ENCODE measurements at places on chromosomes 11 and 22. TPM values are rescaled to one million over a fixed set of nuclear protein-coding genes. Genes with fewer than 3 reads are reported as not detected.

Gene CEP126
- 1.5 TPM for total RNA-seq

Gene TRIM51
- total RNA-seq: not detected

Gene ZBTB16
- 14.6 TPM for total RNA-seq

Gene CASP5
- total RNA-seq: not detected

Gene CHRNA10
- total RNA-seq: 3.2 TPM

Gene POU2AF3
- not detected for total RNA-seq

Gene C22orf31
- total RNA-seq: not detected

DNA sequence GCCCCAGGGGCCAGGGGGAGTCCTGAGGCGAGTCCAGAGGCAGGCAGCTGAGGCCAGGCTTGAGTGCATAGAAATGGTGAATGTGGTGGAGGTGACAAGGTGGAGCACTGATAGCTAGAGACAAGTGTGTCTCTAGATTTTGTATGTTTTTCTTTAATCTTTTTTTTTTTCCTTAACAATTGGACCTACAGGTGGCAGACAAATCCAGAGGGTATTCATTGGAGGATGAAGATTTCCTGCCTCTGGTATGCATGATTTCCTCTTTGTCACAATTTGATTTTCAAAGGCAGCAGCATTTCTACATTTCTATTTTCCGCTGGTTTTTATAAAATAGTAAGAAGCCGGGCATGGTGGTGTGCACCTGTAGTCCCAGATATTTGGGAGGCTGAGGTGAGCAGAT is 47.7 kb upstream of the DKK3 start:
- DNase-seq: no peak
- H3K27me3 ChIP-seq: peaks cover 2% of the 10 kb centered on the region

GRCh38 chr11:100681064-100681502 is 6.0 kb upstream of the ARHGAP42 start:
- H3K4me3 ChIP-seq: peak overlapping the region; percentile 30
- H3K4me1 ChIP-seq: peaks cover 11% of the 10 kb centered on the region
- peaks cover 20% of the 10 kb centered on the region for H3K27me3 ChIP-seq
- H3K27ac ChIP-seq: peak overlapping the region; percentile 25
- peak; percentile 45 for DNase-seq

DNA sequence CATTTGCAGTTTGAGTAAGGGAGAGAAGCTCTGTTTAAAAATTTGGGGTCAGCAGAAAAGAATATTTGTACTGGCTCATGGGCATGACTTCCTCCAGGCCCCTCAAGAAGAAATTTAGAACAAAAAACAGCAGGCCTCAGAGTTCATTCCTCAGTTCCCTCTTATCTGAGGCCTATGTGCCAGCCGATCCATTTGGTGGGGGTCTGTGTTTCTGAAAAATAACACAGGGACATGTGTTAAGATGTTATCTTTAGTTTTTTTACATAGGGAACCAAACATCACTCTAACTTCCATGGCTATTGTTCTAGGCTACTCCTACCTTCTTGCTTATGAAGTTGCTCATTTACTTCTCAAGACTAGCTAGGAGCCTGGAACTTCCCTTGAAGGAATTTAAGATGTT is 16.2 kb upstream of the HSD17B12 start:
- H3K27me3 ChIP-seq: peaks cover 22% of the 10 kb centered on the region
- no peaks in the 10 kb centered on the region for H3K4me1 ChIP-seq
- no peak for DNase-seq
- no peak overlapping the region for H3K4me3 ChIP-seq
- no peaks in the 10 kb centered on the region for H3K36me3 ChIP-seq
- peak overlapping the region; percentile 58 for H3K27ac ChIP-seq

- no peak for DNase-seq
- no peak overlapping the region for H3K4me3 ChIP-seq
- no peaks in the 10 kb centered on the region for H3K36me3 ChIP-seq
- H3K4me1 ChIP-seq: no peaks in the 10 kb centered on the region
- H3K27ac ChIP-seq: no peak overlapping the region
- H3K27me3 ChIP-seq: no peaks in the 10 kb centered on the region
These were observed 110.9 kb upstream of the MPPED2 start for GRCh38 chr11:30697032-30697431.

DNA sequence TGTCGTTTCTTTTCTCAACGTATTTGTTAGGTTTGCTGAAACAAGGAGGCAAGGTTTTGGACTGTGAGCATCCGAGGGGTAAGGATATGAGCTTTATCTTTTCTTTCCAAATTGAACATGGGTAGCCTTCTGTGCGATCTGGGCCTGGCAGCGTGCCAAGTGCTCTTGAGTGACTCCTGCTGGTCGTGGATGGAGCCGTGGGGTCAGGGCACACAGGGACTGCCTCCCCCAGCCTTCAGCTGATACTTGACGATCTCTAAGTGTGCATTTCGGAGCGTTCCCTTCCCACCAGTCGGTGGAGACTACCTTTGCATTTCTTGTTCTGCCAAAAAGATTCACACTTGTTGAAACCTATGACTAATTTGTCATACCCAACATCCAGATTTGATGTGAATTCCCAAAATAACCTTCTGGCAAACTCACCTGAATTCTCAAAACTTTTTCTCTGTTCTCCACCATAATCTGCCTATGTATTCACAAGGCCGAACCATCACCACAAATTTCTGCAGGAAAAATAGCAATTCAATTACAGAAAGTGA is 40.1 kb upstream of the CLMP start:
- H3K4me3 ChIP-seq: no peak overlapping the region
- peaks cover 32% of the 10 kb centered on the region for H3K4me1 ChIP-seq
- peak; percentile 60 for DNase-seq
- H3K27me3 ChIP-seq: peaks cover 2% of the 10 kb centered on the region
- peaks cover 16% of the 10 kb centered on the region for H3K36me3 ChIP-seq

DNA sequence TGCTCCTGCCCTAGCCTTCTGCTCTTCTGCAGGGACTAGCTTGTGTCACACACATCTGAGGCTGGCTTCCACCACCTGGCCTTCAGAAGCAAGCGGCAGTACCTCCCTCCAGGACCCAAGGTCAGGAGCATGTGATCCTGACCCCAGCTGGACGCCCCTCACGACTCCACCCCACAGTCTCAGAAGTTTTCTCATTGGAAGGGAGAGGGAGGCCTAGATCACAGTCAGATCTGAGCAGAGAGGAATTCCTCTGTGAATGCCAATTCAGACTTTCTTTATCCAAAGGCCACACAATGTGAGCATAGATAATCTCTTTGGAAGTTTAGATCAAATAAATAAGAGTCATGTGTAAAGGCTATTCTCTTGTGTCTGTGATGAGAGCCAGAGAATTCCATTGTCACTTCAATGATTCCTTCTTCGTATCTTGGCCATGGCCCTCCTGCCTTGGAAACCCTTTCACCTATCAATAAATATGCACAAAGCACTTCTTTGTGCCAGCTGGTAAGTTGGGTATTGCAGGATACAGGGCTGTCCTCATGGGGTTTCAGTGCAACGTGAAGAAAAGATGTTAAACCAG is 142.9 kb downstream of the SNX19 start:
- DNase-seq: no peak
- no peak overlapping the region for H3K27ac ChIP-seq
- H3K4me1 ChIP-seq: peaks cover 2% of the 10 kb centered on the region
- no peaks in the 10 kb centered on the region for H3K36me3 ChIP-seq
- H3K27me3 ChIP-seq: peaks cover 3% of the 10 kb centered on the region

DNA sequence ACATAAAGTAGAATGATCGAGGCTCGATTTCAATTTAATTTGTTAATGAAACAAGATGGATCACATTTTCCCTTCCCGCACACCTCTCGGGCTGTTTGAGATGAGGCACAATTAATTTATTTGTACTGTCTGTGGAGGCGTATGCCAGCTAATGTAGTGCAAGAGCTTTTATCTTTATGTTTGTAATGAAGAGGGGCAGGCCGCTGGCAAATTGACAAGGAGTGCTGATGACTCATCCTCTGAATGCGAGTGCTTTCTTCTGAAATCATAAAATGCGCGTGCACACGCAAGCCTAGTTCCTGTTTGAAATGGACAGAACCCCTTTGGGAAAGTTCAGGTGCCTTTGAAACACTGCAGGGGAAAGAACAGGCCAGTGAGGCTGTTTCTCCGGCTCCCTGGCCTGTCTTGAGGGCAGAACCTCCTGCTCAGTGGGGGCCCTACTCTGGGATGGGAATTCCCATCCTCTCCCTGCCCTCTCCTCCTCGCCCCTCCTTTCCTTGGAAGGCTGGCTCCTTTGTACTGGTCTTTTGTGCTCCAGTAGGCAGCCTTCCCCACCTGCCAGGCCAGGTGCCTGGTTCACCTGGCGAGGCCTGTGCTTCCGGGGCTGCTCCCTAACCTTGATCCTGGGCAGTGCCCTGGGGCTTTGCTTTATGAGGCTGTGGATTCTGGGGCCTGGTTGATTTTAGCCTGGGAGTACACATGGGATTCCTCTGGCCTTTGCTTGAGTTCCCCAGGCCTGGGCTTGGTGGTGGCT is 50.3 kb downstream of the TEAD1 start:
- peaks cover 5% of the 10 kb centered on the region for H3K4me1 ChIP-seq
- no peak for DNase-seq
- no peak overlapping the region for H3K27ac ChIP-seq
- no peaks in the 10 kb centered on the region for H3K36me3 ChIP-seq
- peaks cover 58% of the 10 kb centered on the region for H3K27me3 ChIP-seq

DNA sequence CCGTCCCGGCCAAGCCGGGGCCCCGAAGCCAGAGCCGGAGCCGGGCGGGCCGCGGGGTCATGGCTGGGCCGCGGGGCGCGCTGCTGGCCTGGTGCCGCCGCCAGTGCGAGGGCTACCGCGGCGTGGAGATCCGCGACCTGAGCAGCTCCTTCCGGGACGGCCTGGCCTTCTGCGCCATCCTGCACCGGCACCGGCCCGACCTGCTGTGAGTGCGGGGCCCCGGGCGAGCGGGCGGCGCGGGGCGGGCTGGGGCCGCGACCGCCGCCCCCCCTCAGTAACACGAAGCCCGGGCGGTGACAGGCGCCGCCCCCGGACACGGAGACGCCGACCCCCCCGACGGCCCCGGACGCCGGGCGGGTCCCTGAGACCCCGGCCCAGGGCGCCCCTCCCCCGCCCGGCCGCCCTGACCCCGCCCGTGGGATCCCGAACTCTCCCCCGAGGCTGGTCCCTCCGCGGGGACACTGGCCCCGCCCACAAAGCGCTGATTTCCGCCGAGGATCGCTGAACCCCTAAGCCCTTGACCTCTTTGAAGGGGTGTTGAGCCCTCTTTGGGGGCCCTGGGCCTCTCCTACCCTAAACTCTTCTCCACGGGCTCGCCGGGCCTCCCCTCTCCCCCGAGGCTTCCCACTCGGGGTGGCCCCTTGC is 389 bp downstream of the MICALL1 start:
- H3K36me3 ChIP-seq: no peaks in the 10 kb centered on the region
- peak overlapping the region; percentile 74 for H3K27ac ChIP-seq
- no peaks in the 10 kb centered on the region for H3K27me3 ChIP-seq

GRCh38 chr22:30441088-30441487 is 15.5 kb downstream of the MTFP1 start:
- peaks cover 24% of the 10 kb centered on the region for H3K4me1 ChIP-seq
- peaks cover 28% of the 10 kb centered on the region for H3K27me3 ChIP-seq
- H3K36me3 ChIP-seq: peaks cover 8% of the 10 kb centered on the region

GRCh38 chr22:47067911-47068625 is 305.6 kb downstream of the TBC1D22A start:
- peak overlapping the region; percentile 79 for H3K27ac ChIP-seq
- H3K4me3 ChIP-seq: peak overlapping the region; percentile 47
- peaks cover 10% of the 10 kb centered on the region for H3K4me1 ChIP-seq
- no peak for DNase-seq

GRCh38 chr11:13105237-13105844 is 96.2 kb downstream of the RASSF10 start:
- DNase-seq: no peak
- H3K27me3 ChIP-seq: peaks cover 15% of the 10 kb centered on the region
- no peaks in the 10 kb centered on the region for H3K36me3 ChIP-seq
- no peaks in the 10 kb centered on the region for H3K4me1 ChIP-seq
- H3K4me3 ChIP-seq: no peak overlapping the region

DNA sequence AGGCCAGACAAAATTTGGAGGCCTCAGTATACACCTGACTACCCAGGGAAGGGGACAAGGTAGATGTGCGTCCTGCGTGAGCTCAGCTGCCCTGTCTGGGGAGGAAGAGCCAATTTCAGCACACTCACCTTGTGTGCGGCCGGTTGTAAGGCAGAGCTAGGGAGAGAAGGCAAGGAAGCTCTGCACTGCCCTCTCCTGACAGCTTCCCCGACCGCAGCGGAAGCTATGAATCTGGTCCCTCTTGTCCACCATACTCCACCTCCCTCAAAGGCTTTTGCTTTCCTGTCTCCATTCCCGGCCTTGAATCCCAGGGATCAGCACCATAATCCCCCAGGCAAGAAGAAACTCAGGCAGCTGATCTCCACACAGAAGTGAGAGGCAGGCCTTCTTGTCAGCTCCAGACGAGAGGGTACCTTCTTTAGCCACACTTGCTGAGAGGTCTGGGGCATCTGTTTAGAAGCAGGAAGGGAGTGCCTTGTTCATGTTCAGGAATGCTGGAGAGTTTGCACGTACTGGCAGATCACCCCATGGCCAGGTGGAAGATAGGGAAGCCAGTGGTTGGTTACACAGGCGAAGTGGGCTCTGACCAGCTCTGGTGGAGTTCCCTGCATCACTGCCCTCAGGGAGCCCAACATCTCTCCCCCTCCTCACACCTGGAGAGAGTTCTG is 62.5 kb downstream of the FEZ1 start:
- no peak for DNase-seq
- H3K4me1 ChIP-seq: peaks cover 3% of the 10 kb centered on the region

DNA sequence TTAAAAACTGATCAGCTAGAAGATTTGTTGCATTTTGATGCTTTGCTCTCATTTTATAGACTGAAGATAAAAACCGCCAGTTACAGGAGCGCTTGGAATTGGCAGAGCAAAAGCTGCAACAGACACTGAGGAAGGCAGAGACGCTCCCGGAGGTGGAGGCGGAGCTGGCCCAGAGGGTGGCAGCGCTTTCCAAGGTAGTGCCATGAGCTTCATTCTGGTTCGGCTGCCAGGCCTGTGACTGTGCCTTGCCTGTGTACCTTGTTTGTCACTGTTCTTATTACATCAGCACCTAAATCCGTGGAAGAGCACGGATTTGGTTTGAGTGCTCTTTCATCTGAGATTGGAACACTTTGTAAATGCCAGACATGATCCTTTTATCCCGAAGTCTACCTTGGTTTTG is 61.4 kb downstream of the PPFIA1 start:
- H3K4me3 ChIP-seq: no peak overlapping the region
- H3K27me3 ChIP-seq: no peaks in the 10 kb centered on the region
- H3K27ac ChIP-seq: no peak overlapping the region
- no peak for DNase-seq
- H3K36me3 ChIP-seq: peaks cover 31% of the 10 kb centered on the region

- no peaks in the 10 kb centered on the region for H3K36me3 ChIP-seq
- no peak overlapping the region for H3K27ac ChIP-seq
- no peaks in the 10 kb centered on the region for H3K27me3 ChIP-seq
- no peaks in the 10 kb centered on the region for H3K4me1 ChIP-seq
- H3K4me3 ChIP-seq: no peak overlapping the region
- no peak for DNase-seq
These were observed 108.9 kb upstream of the DDI1 start for GRCh38 chr11:103927535-103927934.

GRCh38 chr11:19374151-19374569 is 133.4 kb upstream of the E2F8 start:
- no peaks in the 10 kb centered on the region for H3K36me3 ChIP-seq
- H3K27me3 ChIP-seq: peaks cover 12% of the 10 kb centered on the region
- no peaks in the 10 kb centered on the region for H3K4me1 ChIP-seq
- no peak overlapping the region for H3K4me3 ChIP-seq
- H3K27ac ChIP-seq: no peak overlapping the region
